Lung (tissue), 17 donors: ENCODE measurements at places on chromosomes 3 and 15. TPM values are rescaled to one million over a fixed set of nuclear protein-coding genes. Genes with fewer than 3 reads are reported as not detected.

Gene TMEM89
- not detected for total RNA-seq

Gene TM6SF1
- 4.3 TPM for total RNA-seq

Gene ADAMTSL3
- 11.7 TPM for total RNA-seq

Gene FOXB1
- total RNA-seq: not detected

Gene HES1
- 70.6 TPM for total RNA-seq

Gene HGD
- total RNA-seq: 2.2 TPM

Gene SH2D7
- 0.25 TPM for total RNA-seq

Gene ASB14
- total RNA-seq: 0.74 TPM

Gene SPSB4
- 4.4 TPM for total RNA-seq

Gene ITGA11
- total RNA-seq: 1.8 TPM

Gene INO80
- total RNA-seq: 27.1 TPM

Gene ARHGEF26
- 34.8 TPM for total RNA-seq

Gene TFDP2
- 24.1 TPM for total RNA-seq

Gene SPTSSB
- not detected for total RNA-seq

Gene TLNRD1
- total RNA-seq: 36.5 TPM

Gene GPR15
- 0.31 TPM for total RNA-seq

Gene DBR1
- total RNA-seq: 16.0 TPM

Gene HMG20A
- total RNA-seq: 32.9 TPM

Gene MTHFS
- total RNA-seq: 57.4 TPM

Gene IGDCC3
- 1.3 TPM for total RNA-seq

Gene COL6A5
- 9.4 TPM for total RNA-seq

Gene RBP2
- total RNA-seq: not detected

Gene NOX5
- 0.77 TPM for total RNA-seq

Gene IGSF11
- 0.94 TPM for total RNA-seq

Gene RPL35A
- 678 TPM for total RNA-seq

Gene CRABP1
- total RNA-seq: 1.1 TPM

Gene SLC28A1
- total RNA-seq: not detected

Gene ISL2
- total RNA-seq: 0.86 TPM

Gene CELSR3
- total RNA-seq: 2.0 TPM

Gene LRRN1
- 7.1 TPM for total RNA-seq

Gene SLC15A2
- 48.2 TPM for total RNA-seq

Gene SUSD5
- 1.8 TPM for total RNA-seq

Gene FETUB
- total RNA-seq: not detected

Gene EFCC1
- 7.4 TPM for total RNA-seq

Gene ATP10A
- total RNA-seq: 33.7 TPM

Gene NAALADL2
- total RNA-seq: 8.5 TPM

Gene SERINC4
- total RNA-seq: not detected

Gene HRG
- total RNA-seq: not detected

Gene LTF
- 188 TPM for total RNA-seq

Gene STARD9
- total RNA-seq: 12.3 TPM

Gene MINAR1
- total RNA-seq: 0.37 TPM

Gene ROPN1
- total RNA-seq: not detected

Gene INKA1
- 6.1 TPM for total RNA-seq

Gene HYAL3
- total RNA-seq: 4.0 TPM

Gene DUOXA2
- 0.48 TPM for total RNA-seq

Gene LRRC31
- total RNA-seq: 0.43 TPM

Gene ZNF80
- not detected for total RNA-seq

Gene DPPA4
- 0.58 TPM for total RNA-seq

Gene SEC22C
- total RNA-seq: 61.4 TPM

Gene CSPG5
- total RNA-seq: 10.4 TPM

Gene UBE2E2
- total RNA-seq: 87.5 TPM

Gene NR1I2
- total RNA-seq: 0.55 TPM
